ENCODE measurements at places on chromosomes 4 and X.
A peak's percentile ranks its signal among the peaks of the same experiment; 100 is the strongest.

GRCh38 chr4:154595807-154596206, 5.3 kb upstream of the FGA start:
- no peak for DNase-seq

GRCh38 chrX:113726898-113727297, 857.0 kb upstream of the HTR2C start:
- DNase-seq = no peak

GRCh38 chr4:136551753-136552152, 980.5 kb downstream of the PCDH18 start:
- no peak for DNase-seq

GRCh38 chrX:63747331-63747730, 37.7 kb downstream of the ARHGEF9 start:
- DNase-seq = no peak

GRCh38 chr4:147546349-147546748, 65.5 kb downstream of the EDNRA start:
- DNase-seq = peak; percentile 34

DNA sequence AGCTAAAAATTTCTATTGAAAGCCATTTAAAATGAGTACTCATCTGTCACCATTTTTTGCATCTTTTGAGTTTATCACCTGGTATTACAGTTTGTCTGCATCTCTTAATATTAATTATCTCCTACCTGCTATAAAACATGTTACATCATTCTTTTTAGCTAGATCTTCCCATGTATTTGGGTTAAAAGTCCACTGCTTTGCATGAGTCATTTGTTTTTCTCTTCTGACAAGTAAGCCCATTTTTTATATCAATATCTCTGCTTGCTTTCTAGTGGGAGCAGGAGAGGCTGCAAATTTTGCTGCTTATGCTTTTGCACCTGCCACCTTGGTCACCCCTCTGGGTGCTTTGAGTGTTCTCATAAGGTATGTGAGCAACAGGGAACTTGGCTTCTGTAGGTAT, 16.1 kb downstream of the NIPAL1 start:
- DNase-seq = no peak

DNA sequence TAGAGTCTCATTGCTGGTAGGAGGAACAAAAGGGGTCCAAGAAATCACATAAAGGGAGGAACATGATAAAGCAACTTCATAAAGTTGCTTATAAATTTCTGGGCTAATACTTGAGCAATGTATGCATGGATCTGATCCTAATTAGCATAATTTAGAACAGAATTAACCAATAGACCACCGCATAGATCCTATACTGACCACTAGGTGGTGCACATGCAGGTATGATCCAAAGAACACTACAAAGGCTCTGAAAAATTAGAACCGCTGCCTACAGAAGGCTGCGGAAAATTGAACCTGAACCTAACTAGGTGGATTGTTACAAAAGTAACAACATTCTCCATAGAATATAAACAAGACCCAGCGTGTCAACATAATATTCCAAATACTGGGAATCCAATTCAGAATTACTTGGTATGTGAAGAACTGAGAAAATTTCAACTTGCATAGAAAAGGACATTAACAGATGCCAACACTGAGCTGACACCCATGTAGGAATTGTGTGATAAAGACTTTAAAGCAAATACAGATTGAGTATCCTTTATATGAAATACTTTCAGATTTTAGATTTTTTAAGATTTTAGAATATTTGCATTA, 23.3 kb downstream of the BRCC3 start:
- DNase-seq = peak; percentile 13

GRCh38 chr4:189912170-189912569, 28.5 kb upstream of the FRG1 start:
- DNase-seq = no peak

GRCh38 chr4:80173841-80174240, 23.5 kb upstream of the PRDM8 start:
- no peak for DNase-seq

- DNase-seq = no peak
Observed at GRCh38 chrX:34839451-34839850, 103.1 kb upstream of the FAM47B start.

- DNase-seq = no peak
Observed at GRCh38 chrX:136034668-136035067, 49.4 kb downstream of the SLC9A6 start.

- DNase-seq = no peak
Observed at GRCh38 chr4:31667686-31668085, 947.5 kb downstream of the PCDH7 start.

- DNase-seq = no peak
Observed at GRCh38 chr4:75289914-75290582, 224.2 kb downstream of the RCHY1 start.

GRCh38 chr4:148376151-148376550, 66.1 kb downstream of the NR3C2 start:
- DNase-seq = peak; percentile 65

GRCh38 chr4:36209941-36210649, 34.2 kb downstream of the ARAP2 start:
- no peak for DNase-seq

DNA sequence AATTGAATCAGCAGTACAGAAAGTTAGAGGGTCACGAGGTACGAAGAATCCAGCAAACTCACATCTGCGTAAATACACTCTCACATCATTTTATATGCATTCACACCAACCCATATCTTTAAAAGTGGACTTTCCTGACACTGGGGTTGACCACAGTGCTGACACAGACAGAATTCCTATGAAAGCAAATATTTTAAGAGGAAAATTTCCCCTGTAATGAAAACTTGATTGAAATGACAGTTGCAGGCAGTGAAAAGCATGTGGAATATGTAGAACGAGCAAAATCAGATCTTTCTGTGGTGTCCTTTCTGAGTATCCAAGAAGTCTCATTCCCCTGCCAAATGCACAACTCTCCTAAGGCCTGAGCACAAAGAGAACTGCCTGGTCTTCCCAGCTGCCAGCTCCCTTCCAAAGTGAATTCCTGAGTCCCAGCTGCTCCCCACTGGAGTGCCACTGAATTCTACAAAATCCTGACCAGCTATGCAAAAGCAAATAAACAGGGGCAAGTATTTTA, 50.5 kb upstream of the FAM9C start:
- DNase-seq = no peak

GRCh38 chr4:165208221-165208652, 876 bp downstream of the KLHL2 start:
- DNase-seq = no peak

GRCh38 chrX:13028871-13029636, 15.4 kb downstream of the FAM9C start:
- peak; percentile 42 for DNase-seq
